Posterior cingulate gyrus (tissue), 11 donors: ENCODE measurements at places on chromosomes 11 and 22.

GRCh38 chr11:31096191-31096805 lies 273.2 kb downstream of the DCDC1 start:
- DNase-seq, result no peak

DNA sequence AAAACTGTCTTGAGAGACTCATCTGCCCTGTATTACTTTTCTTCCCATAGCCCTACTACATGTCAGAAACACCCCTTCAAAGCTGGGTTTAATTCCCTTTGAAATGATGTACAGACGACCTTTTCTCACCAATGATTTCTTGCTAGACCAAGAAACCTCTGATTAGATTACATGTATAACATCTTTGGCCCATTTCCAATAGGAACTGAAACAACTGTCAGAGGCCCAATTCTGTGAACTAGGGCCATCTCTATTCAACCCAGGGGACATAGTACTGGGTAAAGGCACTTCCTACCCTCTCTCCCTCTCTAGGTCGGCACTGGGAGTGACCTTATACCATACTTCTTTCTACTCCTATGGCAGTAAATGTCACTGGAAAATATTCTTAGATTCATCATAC lies 19.4 kb downstream of the NPAT start:
- DNase-seq, result no peak

DNA sequence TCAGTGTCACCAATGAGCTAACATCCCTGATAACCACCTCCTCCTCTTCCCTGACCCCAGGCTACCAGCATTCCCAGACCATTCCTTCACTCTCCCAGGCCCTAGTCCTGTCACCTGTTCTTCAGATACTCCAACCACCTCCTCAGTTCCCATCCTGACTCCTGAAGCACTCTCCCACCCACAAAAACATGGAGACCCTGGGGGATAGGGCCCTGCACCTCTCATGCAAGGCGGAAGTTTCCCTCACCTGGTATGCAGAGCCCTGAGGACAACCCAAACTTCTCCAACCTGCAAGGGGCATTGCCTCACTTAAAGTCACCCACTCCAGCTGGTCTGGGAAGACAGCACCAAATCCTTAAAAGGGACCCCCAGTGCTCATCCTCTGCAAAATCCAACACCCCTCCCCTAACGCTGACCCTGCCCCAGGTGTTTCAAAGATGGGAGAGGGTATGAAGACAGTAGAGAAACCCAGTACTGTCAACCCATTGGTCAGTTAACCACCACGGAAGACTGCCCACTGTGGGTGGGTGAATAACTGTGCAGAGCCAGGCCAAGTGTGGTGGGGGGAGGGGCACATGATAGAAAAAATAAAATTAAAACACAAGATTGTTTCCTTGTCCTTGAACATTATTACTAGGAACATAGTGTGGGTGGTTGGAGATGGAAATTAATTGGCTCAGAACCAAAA lies 1.4 kb downstream of the TNKS1BP1 start:
- DNase-seq, result no peak

DNA sequence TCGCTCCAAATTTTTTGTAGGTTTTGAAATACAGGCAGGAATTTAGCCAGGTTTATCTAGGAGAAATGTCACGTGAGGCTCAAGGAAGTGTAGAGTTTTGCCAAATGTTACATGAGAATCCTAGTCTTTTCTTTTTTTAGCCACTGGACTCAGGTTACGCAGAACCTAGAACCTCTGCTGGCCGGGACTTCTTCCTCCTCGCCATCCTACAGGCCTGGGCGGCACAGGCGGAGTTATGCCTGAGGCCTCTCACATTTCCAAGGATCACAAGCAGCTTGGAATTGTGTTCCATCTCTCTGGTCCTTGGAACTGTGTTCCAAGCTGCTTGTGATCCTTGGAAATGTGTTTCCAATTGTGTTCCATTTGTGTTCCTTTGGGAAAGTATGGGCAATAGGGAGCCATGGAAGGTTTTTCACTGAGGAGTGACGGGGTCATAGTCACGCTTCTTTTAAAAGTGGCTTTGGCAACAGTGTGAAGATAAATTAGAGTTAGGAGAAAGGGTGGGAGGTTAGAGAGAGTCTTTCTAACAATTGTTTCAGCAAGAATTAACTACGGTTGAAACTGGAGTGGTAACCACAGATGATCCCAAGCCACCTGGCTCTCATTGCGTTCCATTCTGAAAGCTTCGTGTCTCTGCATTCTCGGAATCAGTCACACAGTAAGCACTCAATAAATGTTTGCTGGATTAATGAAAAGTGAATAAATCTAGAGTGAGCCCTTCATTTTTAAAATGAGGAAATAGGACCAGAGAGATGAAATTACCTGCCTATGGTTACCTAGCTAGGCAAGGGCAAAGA lies 12.5 kb upstream of the POU2AF1 start:
- no peak for DNase-seq
